ENCODE measurements at places on chromosomes 13 and 19. TPM values are rescaled to one million over a fixed set of nuclear protein-coding genes. Genes with fewer than 3 reads are reported as not detected.

The C3 gene
- total RNA-seq = 8.1 TPM

The APC2 gene
- 0.28 TPM for total RNA-seq

The YIF1B gene
- 83.2 TPM for total RNA-seq

The CEBPA gene
- total RNA-seq = 0.57 TPM

The FAAP24 gene
- total RNA-seq = 0.92 TPM

The CYP2S1 gene
- 17.8 TPM for total RNA-seq

The C19orf18 gene
- total RNA-seq = 0.14 TPM

The NR2C2AP gene
- total RNA-seq = 3.3 TPM

The CYP4F2 gene
- not detected for total RNA-seq

The PPM1N gene
- total RNA-seq = 2.6 TPM

The SLAIN1 gene
- total RNA-seq = 0.14 TPM

The ZNF440 gene
- 7.5 TPM for total RNA-seq

Measured in smooth muscle cell of bladder (primary cell).